ENCODE measurements at places on chromosomes 12 and 14.

DNA sequence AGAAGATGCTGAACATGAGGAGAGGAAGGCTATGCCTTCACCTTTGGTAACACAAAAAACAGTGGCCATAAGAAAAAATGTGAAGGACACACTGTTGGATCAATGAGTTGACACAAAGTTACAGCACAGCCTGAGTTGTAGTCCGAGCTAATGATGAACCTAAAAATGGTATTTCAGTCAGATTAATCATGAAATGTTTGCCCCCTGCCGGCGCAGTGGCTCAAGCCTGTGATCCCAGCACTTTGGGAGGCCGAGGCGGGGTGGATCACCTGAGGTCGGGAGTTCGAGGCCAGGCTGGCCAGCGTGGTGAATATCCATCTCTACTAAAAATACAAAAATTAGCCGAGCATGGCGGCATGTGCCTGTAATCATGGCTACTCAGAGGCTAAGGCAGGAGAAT, 1.3 kb upstream of the CAPRIN2 start:
- peak overlapping the region; percentile 92 for H3K4me3 ChIP-seq
- no peak for DNase-seq
- peaks cover 39% of the 10 kb centered on the region for H3K4me1 ChIP-seq
- H3K27ac ChIP-seq = peak overlapping the region; percentile 23
- H3K27me3 ChIP-seq = no peaks in the 10 kb centered on the region

DNA sequence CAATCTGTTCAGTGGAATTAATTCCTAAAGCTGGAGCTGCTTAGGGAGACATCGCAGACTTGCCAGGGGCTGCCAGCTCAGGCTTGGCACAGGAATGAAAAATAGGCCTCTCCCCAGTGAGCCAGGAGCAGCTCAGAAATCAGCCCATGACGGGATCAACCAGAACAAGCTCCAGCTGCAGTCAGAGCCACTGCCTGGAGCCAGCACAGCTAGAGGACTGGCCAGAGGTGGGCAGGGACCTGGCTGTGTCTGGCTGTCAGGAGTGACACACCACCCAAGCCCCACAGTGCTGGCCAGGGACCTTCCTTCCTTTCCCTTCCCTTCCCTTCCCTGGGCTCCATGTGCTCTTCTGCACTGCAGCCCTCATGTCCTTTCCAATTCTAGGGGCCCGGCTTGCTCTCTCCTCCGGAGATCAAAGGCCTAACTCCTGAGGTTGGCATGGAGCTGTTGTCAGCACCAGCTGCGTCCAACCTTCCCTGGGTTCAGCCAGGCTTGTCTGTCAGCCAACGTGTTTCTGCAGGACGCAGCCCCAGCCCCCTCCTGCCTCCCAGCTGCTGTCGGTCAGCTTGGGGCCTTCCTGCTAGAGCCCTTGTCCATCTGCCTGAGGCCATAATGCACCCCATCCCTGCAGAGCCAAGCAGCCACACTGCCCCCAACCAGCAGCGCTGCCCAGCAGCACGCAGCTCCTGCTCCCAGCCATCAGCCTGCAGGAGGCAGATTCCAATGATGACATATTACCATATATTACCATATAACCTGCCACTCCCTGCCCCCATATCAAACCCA, 149.3 kb downstream of the CALM1 start:
- no peaks in the 10 kb centered on the region for H3K36me3 ChIP-seq
- H3K4me1 ChIP-seq = no peaks in the 10 kb centered on the region
- DNase-seq = no peak
- H3K4me3 ChIP-seq = no peak overlapping the region

DNA sequence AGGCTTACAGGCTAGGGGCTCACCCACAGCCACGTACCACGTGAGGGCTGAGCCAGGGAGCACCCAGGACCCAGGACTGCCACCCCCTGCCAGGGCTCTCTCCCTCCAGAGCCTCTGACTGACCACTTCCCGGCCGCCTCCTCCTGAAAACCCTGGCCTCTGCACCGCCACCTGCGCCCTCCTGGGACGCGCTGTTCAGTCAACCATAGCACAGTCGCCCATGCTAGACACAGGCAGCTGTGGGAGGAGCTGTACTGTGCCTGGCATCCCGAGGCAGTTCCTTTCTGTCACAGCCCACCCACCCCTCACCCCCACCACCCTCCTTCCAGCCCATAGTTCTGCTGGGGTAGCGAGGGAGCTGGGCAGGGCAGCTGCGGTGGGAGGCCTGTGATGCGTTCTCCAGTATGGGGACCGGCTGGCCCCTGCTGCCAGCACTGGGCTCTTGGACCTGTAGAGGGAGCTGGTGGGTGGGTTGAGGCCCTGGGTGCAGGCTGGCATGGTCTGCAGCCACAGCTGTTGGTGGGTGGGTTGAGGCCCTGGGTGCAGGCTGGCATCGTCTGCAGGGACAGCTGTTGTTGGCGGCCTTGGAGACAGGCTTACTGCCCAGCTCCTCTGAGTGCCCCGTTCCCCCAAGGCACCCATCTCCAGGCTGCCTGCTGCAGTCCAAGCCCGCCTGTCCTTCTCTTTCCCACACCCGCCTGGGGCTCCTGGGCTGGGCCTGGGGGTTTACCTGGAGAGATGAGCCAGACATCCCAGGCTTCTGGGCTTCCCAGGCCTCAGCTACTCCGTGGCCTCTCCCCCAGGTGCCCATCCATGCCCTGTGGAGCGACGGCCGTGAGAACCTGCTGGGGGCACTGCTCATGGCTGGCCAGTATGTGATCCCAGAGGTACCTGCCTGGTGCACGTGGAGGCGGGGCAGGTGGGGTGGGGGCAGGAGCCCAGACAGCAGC, 11.5 kb downstream of the ASPG start:
- H3K36me3 ChIP-seq = no peaks in the 10 kb centered on the region
- no peak overlapping the region for H3K27ac ChIP-seq
- no peaks in the 10 kb centered on the region for H3K27me3 ChIP-seq
- H3K4me3 ChIP-seq = no peak overlapping the region
- H3K4me1 ChIP-seq = peaks cover 3% of the 10 kb centered on the region

- no peaks in the 10 kb centered on the region for H3K4me1 ChIP-seq
- peaks cover 64% of the 10 kb centered on the region for H3K27me3 ChIP-seq
- DNase-seq = no peak
- H3K4me3 ChIP-seq = no peak overlapping the region
Observed at GRCh38 chr14:74235017-74235416, 4.2 kb upstream of the VSX2 start.

GRCh38 chr12:2958432-2959191, 585 bp upstream of the TEAD4 start:
- H3K36me3 ChIP-seq = no peaks in the 10 kb centered on the region
- peak overlapping the region; percentile 71 for H3K4me3 ChIP-seq
- peak overlapping the region; percentile 23 for H3K27ac ChIP-seq
- peak; percentile 33 for DNase-seq
- peaks cover 64% of the 10 kb centered on the region for H3K27me3 ChIP-seq
- peaks cover 19% of the 10 kb centered on the region for H3K4me1 ChIP-seq

DNA sequence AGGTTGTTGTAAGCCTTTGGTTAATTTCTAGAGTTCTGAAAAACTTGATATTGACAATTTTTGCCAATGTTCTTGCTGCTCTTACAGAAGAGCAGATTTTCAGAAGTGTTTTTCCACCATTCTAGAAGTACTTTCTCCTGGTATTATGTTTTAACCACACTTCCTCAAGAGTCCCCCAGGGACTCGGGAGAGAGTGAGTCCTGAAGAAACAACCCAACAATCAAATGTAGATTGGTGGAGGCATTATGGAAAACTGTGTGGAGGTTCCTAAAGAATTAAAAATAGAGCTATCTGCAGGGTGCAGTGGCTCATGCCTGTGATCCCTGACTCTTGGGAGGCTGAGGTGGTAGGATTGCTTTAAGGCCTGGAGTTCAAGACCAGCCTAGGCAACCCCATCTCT, 26.7 kb downstream of the OR10P1 start:
- H3K27ac ChIP-seq = no peak overlapping the region
- no peaks in the 10 kb centered on the region for H3K36me3 ChIP-seq
- H3K4me3 ChIP-seq = no peak overlapping the region
- H3K4me1 ChIP-seq = no peaks in the 10 kb centered on the region
- peaks cover 3% of the 10 kb centered on the region for H3K27me3 ChIP-seq

GRCh38 chr12:49541140-49541861, 2.5 kb downstream of the KCNH3 start:
- DNase-seq = no peak
- peaks cover 19% of the 10 kb centered on the region for H3K4me1 ChIP-seq
- H3K27me3 ChIP-seq = peaks cover 28% of the 10 kb centered on the region
- no peak overlapping the region for H3K27ac ChIP-seq

DNA sequence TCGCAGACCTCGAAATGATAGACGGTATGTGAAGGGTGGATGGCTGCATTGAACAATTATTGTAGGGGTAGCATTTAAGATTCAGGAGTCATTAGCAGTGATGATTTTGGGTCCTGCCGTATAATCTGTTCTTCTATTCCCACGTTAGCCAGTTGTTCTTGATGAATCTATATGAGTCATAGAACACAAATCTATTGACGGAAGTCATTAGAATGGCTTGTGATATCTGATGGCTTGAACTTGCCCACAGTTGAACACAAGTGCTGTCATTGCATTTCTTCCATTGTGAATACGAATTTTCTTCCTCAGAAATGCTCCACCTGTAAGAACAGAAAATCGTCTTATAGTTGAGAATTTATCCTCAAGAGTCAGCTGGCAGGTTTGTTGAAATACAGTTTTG, 1.9 kb downstream of the SRSF5 start:
- peak overlapping the region; percentile 100 for H3K27ac ChIP-seq
- H3K27me3 ChIP-seq = no peaks in the 10 kb centered on the region
- peak overlapping the region; percentile 100 for H3K4me3 ChIP-seq
- peaks cover 78% of the 10 kb centered on the region for H3K36me3 ChIP-seq
- DNase-seq = no peak

- no peaks in the 10 kb centered on the region for H3K27me3 ChIP-seq
- H3K4me1 ChIP-seq = peaks cover 71% of the 10 kb centered on the region
- DNase-seq = peak; percentile 82
- peak overlapping the region; percentile 95 for H3K27ac ChIP-seq
- peak overlapping the region; percentile 91 for H3K4me3 ChIP-seq
Observed at GRCh38 chr14:97978341-97978740, 1181.2 kb downstream of the VRK1 start.

DNA sequence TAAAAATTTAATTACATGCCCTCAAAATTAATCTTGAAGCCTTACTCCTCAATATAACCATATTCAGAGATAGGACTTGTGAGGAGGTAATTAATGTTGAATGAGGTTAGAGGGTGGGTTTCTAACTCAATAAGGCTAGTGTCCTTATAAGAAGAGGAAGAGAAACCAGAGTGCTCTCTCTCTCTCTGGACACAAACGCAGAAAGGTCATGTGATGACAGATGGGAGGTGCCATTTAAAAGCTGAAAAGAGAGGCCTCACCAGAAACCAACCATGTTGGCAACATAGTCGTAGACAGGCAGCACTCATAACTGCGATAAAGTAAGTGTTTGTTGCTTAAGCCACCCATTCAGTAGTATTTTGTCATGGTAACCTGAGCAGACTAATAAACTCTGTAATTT, 378.5 kb upstream of the LMO3 start:
- H3K27ac ChIP-seq = no peak overlapping the region
- no peaks in the 10 kb centered on the region for H3K4me1 ChIP-seq

- H3K4me1 ChIP-seq = peaks cover 60% of the 10 kb centered on the region
- H3K4me3 ChIP-seq = peak overlapping the region; percentile 13
- no peak for DNase-seq
- peaks cover 69% of the 10 kb centered on the region for H3K36me3 ChIP-seq
- H3K27me3 ChIP-seq = no peaks in the 10 kb centered on the region
- peak overlapping the region; percentile 76 for H3K27ac ChIP-seq
Observed at GRCh38 chr12:123242116-123242904, 9.1 kb downstream of the MTRFR start.

GRCh38 chr12:92639017-92639416, 63.8 kb upstream of the PLEKHG7 start:
- no peaks in the 10 kb centered on the region for H3K27me3 ChIP-seq
- no peaks in the 10 kb centered on the region for H3K36me3 ChIP-seq

DNA sequence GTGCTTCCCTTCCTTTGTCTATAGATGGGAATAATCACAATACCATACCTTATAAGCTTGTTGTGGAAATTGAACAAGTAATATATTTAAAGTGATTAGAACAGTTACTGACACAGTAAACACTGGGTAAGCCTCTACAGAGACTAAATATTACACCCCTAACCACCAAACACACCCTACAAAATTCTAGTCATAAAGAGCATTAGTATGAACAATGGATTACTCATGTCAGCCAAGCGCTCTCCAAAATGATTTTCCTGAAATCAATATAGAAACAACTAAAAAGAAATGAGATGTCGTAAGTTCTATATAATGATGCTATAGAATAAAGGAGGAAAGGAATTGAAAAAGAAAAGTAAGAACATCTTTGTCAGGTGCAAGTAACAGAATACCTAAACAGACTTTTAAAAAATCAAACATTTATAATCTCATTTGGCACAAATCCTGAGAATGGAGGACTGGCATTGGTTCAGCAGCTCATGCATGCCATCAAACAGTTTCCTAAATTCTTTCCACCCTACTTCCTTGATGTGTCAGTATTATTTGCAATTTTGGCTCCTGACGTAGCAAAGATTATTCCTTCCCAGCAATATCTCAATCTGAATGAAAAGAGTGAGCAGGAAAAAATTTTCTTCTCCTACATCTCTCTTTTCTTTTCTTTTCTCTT, 118.0 kb downstream of the SINHCAF start:
- peaks cover 18% of the 10 kb centered on the region for H3K4me1 ChIP-seq
- no peaks in the 10 kb centered on the region for H3K36me3 ChIP-seq
- no peak for DNase-seq
- H3K27ac ChIP-seq = no peak overlapping the region
- no peak overlapping the region for H3K4me3 ChIP-seq

DNA sequence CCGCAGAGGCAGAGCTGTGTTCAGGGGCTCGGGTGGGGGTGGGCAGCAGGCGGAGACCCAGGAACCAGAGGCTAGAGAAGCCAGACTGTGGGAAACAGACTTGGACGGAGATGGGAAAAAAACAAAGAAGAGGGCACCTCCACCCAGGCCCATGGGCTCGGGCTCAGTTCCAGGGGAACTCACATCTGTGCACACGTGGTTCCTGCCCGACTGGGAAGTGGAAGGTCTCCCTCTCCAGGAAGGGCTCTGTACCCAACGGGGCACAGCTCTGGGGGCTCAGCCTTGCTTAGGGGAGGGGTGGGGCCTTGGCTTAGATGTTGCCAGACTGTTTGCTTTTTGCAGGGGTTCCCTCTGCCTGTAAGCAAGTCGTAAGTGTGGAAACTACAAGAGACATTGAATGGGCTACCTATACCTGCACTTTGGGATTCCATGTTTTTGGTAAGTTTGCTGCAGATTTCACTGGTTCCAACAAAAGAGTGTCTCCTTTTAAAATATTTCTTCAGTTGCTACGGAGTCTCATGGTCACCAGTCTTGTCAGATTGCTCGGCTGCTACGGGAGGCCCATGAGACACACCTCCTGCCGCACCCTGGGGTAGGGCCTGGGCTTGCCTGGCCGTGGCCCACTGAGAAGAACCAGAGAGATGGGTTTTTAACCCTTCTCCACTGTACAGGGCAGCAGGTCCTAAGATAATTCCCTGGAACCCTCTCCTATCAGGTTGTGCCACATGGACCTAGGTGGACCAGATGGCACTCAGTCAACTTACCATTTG, 127.6 kb upstream of the EVL start:
- no peaks in the 10 kb centered on the region for H3K36me3 ChIP-seq
- H3K4me1 ChIP-seq = no peaks in the 10 kb centered on the region
- H3K27me3 ChIP-seq = peaks cover 6% of the 10 kb centered on the region
- no peak overlapping the region for H3K27ac ChIP-seq

GRCh38 chr12:56037161-56037560, 4.6 kb upstream of the RPS26 start:
- no peaks in the 10 kb centered on the region for H3K27me3 ChIP-seq
- H3K27ac ChIP-seq = peak overlapping the region; percentile 39
- no peak for DNase-seq
